Stimulated activated CD4-positive, alpha-beta T cell treated with anti-CD3 and anti-CD28 coated beads, TNF-alpha, amount 100 ng/mL, for 1 hour (primary cell): ENCODE measurements at places on chromosomes 4 and X.

- DNase-seq: no peak
These were observed 8.8 kb upstream of the NKX1-1 start for GRCh38 chr4:1414831-1415680.

- DNase-seq: no peak
These were observed 240.7 kb upstream of the TRAM1L1 start for GRCh38 chr4:117326091-117326490.

DNA sequence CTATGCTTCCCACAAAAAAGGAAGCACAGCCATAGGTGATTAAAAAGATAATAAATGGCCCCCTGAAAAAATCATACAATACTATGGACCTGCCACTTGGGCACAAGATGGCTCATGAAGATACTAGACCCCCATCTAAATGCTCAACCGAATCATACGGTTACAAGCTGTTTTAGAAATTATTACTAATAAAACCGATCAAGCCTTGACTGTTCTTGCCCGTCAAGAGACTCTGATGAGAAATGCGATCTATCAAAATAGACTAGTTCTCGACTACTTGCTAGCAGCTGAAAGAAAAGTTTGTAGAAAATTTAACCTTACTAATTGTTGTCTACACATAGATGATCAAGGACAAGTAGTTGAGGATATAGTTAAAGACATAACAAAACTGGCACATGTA lies 40.1 kb upstream of the UGT2B7 start:
- DNase-seq: no peak

DNA sequence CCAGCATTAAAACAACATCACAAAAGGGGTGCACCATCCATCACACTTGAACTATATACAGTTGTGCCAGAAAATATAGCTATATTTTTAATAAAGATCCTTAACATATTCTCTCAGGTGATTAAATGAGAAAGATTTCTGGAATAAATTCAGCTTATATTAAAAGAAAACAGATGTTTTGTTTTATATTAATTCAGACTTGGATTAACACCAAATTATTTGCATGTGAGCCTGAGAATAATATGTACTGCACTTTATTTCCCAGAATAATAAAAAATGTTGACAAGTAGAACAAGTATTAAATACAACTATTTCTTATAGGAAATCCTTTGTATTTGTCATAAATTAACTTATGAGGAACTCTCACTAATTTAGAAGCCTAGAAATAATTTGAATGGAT lies 1467.4 kb downstream of the RAPGEF2 start:
- no peak for DNase-seq

DNA sequence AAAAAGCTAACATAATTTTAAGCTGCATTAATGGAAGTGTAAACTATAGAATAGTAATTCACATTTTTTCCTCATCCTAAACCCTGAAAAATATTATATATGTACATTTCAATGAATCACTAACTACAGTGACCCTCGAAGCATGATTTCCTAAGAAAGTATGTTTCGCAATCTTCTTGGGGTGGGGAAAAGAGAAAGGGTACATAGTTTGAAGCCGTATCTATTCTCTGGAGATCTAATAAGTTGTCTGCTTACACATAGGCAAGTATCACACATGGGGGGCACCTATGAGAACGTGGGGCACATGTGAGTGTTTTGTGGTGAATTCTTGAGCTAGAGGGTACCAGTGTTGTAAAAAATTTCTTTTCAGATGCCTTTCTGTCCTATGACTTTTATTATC lies 71.2 kb downstream of the JADE1 start:
- DNase-seq: no peak

- no peak for DNase-seq
These were observed 153.3 kb upstream of the TENT5D start for GRCh38 chrX:80266979-80267378.
